ENCODE measurements at places on chromosomes 13 and 19.
A peak's percentile ranks its signal among the peaks of the same experiment; 100 is the strongest.

GRCh38 chr19:5644037-5644436 lies 21.2 kb downstream of the SAFB start:
- DNase-seq, result no peak

- DNase-seq, result no peak
Measured at GRCh38 chr13:71079638-71080037, 787.4 kb downstream of the DACH1 start.

- no peak for DNase-seq
Measured at GRCh38 chr19:42158926-42159325, 26.7 kb upstream of the POU2F2 start.

- DNase-seq, result no peak
Measured at GRCh38 chr19:5897189-5897969, 6.2 kb downstream of the NDUFA11 start.

DNA sequence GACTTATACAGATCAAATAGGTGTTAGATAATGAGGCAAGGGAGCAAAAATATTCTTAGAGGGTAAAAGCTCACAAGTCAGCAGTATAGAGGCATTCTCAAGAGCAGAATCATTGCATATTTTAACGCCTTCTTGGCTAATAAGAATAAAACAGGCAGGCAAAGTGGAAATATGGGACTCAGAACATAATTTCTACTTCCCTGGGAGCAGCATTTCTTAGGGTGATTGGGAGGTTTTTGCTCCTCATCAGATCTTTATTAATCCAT lies 39.6 kb downstream of the LHFPL6 start:
- DNase-seq, result no peak

- DNase-seq, result no peak
Measured at GRCh38 chr13:26593661-26594060, 36.2 kb downstream of the WASF3 start.

GRCh38 chr19:2070436-2070827 lies 19.4 kb upstream of the MKNK2 start:
- DNase-seq, result no peak

DNA sequence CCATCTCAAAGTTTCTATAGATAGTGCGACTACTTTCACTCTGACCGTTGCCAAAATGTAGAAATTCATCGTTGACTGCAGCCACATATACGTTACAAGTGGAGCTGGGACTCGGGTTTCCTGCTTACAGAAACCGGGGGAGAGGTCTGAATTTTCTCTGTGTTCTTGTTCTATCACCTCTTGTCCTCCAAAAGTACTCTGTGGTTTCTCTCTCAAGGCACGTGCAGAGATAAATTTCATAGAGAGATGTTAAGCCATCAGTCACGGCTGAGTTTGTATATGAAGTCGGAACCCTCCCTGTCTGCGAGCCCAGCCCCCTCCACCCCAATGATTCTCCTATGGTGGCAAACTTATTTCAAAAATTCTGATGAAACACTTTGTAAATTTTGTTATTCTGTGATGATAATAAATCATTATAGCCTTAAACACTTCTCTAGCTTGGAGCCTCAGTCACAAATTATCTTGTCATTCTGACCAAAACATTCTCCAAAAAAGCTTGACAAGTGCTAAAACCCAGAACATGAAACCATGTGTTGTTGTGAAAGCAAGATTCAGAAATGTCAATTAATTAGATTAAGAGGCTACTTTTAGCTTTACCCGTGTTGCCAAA lies 87.5 kb downstream of the TSHZ3 start:
- no peak for DNase-seq

GRCh38 chr19:3670796-3671679 lies 29.2 kb downstream of the PIP5K1C start:
- DNase-seq, result peak; percentile 57

- no peak for DNase-seq
Measured at GRCh38 chr19:19399733-19400433, 5.6 kb upstream of the GATAD2A start.

DNA sequence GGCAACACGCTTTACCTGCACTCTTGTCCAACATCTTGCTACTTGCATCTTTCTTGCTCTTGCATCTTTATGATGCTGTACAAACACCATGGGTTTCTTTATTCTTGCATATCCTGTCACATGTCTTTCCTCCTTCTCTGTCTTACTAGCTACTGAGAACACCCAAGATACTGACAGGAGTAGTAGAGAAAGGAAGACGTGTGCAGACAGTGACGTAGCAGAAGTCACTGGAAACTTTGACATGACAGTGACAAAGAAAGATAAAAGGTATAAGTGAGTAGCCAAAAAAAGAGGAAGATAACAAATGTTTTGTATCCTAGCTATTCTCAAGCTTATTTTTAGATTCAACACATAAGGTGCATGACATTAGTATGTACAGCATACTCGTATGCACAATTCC lies 34.2 kb downstream of the TRPC4 start:
- DNase-seq, result no peak

DNA sequence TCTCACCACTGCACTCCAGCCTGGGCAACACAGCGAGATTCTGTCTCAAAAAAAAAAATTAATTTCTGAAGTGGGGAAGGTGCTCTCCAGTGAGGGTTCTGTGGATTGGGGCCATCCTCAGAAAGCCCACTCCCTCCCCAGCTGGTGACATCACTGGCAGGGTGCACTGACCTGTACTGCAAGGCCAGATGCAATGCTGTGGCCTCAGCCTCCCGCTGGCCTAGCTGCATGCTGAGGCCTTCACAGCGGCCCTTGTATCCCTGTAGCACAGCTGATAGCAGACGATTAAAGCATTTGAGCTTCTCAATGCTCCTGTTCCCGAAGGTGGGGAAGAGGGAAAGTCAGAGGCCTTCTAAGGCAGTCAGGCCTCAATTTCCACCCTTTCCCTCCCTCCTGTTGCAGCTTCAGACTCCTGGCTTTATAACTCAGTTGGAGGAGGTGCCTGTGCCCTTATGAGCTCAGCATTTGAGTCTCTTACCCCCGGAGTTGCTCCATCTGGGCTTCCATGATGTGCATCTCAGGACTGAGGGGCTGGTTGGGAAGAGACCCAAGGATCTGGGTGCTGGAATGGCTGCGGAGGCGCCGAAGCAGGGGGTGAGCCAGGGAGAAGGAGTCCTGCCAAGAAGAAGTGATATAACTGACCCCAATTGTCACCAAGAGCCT lies 5.3 kb downstream of the USHBP1 start:
- DNase-seq, result no peak

DNA sequence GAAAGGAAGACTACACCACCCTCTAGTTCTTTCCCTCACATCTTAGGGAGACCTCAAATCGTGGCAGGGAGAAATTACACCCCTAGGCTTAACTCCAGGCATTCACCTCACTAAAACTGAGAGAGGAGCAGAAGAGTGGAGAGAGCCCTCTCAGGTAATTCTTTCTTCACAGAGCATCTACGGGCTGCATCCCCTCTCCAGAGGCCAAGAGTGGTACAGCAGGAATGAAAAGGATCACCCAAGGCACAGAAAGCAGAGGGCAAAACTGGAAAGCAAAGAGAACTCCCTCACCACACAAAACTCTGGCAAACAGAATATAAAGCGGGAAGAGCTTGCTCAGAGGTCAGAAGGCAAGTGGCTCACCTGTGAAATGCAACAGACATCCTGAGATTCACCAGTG lies 661.2 kb downstream of the TBC1D4 start:
- no peak for DNase-seq

GRCh38 chr19:6711605-6712004 lies 8.8 kb downstream of the C3 start:
- no peak for DNase-seq

- no peak for DNase-seq
Measured at GRCh38 chr13:33326246-33326645, 40.7 kb upstream of the STARD13 start.

DNA sequence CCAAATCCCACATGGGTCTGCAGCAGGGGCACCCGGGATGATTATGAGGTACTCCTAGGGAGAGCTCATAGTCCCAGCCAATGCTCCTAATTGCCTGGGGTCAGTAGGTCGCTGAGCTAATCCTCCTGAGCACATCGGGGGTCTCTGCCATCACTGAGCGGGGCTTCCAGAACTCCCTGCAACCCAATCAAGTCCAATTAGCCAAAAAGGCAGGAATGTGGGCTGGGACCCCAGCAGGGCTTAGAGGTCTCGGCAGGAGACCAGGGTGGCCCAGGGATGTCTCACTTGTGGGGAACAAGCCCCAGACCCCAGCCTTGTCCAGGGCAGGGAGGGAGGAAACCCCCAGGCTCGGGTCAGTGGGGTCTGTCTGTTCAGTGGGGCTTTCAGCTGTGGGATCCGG lies 17.1 kb upstream of the CPAMD8 start:
- no peak for DNase-seq

- DNase-seq, result no peak
Measured at GRCh38 chr13:98775844-98776598, 23.5 kb upstream of the SLC15A1 start.

GRCh38 chr19:11242864-11243797 lies 3.7 kb downstream of the ANGPTL8 start:
- DNase-seq, result peak; percentile 85

DNA sequence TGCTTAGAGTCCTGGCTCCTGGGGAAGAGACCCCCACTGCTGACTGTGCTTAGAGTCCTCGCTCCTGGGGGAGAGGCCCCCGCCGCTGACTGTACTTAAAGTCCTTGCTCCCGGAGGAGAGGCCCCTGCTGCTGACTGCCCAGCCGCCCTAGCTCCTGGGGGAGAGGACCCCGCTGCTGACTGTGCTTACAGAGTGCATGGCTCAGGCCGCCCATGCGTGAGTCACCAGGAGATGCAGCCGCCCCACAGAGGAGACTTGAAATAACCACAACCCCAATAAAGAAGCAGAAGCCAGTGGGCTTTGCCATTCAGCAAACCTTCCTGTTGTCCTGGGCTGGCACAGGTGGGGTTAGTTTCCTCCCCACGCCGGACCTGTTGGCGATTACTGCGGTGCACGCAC lies 79.2 kb upstream of the C13orf46 start:
- no peak for DNase-seq

GRCh38 chr13:99892196-99892613 lies 79.4 kb downstream of the ZIC5 start:
- no peak for DNase-seq

DNA sequence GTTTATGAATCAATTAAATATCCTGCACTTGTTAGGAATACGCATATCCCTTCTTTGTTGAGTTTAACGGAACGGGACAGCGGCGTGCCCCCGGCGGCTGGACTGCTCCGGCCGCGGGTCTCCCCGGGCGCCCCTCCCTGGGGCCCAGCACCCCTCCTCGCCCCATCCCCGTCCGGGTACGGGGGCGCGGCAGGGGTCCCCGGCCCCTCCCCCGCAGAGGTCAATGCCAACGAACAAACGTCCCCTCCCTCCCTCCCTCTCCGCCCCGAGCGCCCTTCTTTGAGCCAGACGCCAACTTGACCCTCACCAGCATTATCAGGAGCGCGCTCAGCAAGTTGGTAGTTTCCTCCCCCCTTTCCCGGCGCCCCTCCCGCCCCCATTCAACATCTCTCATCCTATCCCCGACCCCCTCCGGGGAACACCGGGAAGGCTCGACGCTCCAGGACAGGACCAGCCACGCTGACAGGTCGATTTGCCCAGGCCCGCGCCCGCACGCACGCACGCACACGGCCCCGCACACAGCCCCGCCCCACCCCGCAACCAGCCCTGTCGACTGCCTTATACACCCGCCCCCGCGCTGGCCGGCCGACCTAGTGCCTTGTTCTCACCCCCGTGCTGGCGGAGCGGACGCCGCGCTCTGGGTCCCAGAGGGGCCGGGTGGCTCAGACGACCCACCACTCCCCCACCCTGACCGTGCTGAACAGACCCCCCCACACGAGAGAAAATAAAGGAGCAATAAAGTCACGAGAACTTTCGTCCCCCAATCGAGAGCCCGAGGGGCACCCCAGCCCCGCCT lies 5.0 kb downstream of the LYL1 start:
- DNase-seq, result no peak

DNA sequence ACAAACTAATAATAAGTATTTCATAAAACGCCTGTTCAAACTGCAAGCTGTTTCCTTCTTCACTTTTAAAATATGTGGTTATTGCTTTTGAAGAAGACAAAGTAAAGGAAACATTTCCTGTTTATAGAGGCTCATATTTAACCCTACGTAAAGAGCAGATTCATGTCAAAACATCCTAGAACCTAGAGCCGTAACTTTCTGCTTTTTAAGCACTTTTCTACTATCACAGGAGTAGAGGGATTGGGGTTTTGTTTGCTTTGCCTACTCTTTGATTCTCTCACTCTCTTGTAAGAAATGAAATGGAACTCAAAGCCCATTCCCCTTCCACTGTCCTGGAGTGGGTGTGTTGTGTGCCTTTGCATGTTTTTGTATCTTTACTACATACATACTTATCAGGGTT lies 54.0 kb upstream of the GPR183 start:
- DNase-seq, result no peak

DNA sequence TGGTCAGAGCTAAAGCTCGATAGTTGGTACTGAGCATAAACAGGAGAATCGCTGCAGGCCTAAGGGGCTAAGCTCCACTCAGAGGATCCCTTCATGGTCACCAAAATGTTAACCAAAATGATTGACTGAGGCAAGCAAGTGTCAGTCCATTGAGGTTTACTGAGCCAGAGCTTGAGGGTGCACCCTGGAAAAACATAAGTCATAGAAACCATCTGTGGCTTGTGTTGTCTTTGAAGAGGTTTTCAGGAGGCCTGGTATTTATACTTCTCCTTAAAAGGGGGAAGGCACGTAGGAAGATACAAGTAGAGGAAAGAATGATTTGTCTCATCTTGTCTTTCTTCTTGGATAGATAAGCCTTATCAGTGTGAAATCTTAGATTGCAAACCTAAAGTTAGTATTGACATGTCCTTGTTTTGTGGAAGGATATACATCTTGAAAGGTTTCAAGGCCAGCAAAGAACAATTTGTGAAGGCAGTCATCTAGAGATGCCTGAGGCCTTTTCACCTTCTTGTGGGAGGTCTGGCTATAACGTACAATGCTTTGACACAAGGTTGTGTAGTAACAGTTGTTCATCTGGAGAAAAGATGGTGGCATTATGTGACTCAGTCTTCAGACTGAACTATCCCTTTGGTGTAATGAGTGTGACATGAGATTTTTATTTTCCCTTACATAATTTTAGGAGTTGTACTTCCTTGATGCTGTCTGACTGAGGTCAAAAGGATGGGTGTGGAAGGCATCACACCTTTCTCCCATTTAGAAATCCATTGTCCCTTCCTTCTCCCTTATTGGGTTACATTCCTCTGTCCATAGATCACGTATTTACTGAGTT lies 14.7 kb upstream of the CEACAM6 start:
- no peak for DNase-seq

- no peak for DNase-seq
Measured at GRCh38 chr13:39073983-39074382, 35.7 kb downstream of the NHLRC3 start.

Measured in activated naive CD4-positive, alpha-beta T cell treated with Interleukin-2 at 50 U/mL for 16 hours (primary cell).